ENCODE measurements at places on chromosomes 13 and 19.

DNA sequence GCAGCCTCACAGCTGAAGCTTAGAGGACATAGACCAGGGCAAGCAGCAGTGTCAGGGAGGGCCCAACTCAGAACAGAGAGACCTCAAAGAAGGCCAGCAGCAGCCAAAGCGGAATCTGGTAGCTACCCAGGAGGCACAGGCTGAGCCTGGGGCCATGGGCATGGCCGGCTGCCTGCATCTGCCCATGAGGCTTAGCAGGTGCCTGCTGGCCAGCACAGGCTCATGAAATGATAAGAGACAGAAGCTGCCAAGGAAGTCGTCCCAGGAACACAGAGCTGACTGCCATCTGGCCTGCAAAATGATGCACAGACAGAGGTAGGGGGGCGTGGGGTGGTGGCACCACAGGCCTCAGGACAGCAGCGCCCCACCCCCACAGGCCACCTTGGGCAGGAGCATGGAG lies 29.2 kb downstream of the TUBA3C start:
- DNase-seq: no peak

- DNase-seq: no peak
Observed at GRCh38 chr19:35056513-35057063, 15.1 kb downstream of the HPN start.

DNA sequence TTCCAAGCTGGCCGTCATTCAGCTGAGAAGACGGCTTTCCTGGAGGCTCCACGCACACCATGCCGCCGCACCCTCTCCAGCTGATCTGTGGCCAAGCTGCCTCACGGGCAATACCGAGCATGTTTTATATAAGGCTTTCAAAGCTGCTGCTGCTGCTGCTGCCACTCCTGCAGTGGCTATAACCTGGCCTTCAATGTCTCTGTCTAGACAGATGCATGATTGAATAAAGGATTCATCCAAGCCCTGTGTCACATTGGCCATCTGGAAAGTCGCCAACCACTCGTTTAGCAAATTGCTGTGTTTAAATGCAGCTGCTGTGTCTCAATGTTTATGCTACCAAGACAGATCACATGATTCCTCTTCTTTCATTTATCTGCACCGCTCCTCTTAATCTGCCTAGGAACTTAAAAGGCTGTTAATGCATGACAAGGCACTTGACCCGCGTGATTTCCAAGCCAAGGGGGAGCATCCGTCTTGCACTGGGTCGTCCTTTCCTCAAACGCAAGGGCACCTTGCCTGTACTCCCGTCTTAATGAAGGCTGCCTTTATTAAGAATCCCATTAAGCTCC lies 114.3 kb downstream of the TEX26 start:
- peak; percentile 20 for DNase-seq

DNA sequence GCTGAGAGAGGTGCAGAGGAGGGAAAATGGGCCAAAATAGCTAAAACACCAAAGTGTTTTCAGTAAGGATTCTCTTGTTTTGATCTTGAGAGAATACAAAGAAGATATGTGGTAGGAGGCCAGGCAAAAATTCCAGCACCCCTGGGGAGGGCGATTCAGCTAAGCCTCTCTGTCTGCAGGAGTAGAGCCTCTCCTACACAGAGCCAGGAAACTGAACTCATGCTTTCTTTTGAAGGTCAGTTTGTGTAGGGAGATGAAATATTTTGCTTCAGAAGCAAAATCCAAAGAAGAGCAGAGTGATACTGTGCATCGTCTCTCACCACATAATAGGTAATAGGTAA lies 565.0 kb downstream of the FGF9 start:
- no peak for DNase-seq

DNA sequence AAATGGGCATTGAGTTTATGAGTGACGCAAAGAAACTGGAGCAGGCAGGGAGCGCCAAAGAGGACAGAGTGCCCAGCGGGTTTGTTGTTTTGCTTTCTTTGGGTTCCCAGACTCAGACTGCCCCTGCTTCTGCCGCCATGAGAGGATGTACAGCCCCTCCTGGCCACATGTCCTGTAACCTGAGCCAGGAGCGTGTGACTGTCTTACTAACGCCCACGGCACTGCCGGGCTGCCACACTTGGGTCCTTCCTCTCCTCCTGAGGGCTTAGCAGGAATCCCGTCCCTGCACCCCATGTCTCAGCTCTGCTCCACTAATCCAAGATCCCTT lies 80.5 kb downstream of the GPR12 start:
- no peak for DNase-seq

All from head of caudate nucleus (tissue), 42 donors.